ENCODE measurements at places on chromosomes 5 and 9.

DNA sequence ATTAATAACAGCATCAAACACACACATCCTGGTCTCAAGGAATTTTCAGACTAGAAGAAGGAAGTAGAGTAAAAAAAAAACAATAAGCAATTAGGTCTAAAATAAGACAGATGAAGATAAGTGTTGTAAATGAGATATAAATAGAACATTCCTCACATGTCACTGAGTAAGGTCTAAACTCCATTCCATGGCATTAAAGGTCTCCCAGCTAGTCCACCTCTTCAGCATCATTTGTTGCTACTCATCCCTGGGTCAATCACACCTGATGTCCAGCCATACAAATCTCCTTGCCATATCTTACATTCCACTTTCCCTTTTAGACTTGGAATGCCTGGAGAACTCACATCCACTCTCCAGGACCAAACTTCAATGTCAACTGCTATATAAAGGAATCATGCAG is 214.1 kb upstream of the KLF4 start:
- DNase-seq = no peak

- no peak for DNase-seq
Observed at GRCh38 chr5:99129768-99130501, 201.1 kb upstream of the CHD1 start.

DNA sequence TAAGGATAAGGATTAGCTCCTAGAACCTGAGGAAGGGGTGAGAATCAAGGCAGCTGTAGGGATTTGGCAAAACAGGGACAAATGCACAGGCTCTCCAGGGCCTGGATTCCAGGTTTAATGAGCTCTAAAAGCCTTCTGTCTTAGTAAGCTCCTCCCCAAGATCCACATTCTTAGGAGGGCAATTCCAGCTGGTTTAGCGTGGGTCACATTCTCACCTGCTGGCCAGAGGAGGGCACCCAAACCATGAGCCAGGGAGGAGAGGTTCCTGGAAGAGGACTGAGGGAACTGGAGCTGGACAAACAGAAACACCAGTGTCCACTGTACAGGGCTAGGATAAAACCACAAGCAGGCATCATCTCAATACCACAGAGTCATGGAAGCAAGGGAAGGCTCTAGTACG is 480.0 kb downstream of the CCDC171 start:
- DNase-seq = no peak

- DNase-seq = no peak
Observed at GRCh38 chr5:122559676-122560075, 215.2 kb upstream of the SNX2 start.

DNA sequence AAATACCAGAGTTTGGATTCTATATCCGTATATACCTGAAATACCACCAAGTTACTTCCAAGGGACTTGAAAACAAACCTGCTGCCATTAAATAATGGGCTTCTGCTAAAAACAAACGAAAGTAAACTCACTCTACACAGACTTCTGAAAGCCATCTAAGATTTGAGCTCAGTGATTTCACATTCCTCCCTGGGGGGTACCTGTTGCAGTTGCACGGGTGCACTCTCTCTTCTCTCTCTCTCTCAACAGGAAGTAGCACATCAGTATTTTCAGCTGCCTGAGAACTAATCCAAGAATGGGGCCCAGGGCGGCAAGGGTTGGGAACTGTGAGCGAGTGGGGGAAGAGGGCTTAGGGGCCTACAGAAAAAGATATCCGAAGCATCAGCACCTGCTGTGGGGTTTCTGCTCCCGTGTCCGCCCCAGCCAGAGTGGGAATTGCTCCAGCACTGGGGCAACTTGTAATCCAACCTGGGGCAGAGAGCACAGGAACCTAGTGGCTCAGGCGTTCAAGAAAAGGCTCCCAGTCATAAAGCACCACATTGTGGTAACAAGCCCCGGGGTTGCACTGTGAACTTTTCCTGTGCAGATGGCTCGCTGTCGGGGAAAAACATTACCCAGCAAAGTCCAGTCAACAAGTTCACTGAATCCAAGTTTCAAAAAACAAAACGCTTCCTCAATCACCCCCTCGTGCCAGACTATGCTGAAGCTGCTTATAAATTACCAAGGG is 99.8 kb downstream of the EFNA5 start:
- no peak for DNase-seq

DNA sequence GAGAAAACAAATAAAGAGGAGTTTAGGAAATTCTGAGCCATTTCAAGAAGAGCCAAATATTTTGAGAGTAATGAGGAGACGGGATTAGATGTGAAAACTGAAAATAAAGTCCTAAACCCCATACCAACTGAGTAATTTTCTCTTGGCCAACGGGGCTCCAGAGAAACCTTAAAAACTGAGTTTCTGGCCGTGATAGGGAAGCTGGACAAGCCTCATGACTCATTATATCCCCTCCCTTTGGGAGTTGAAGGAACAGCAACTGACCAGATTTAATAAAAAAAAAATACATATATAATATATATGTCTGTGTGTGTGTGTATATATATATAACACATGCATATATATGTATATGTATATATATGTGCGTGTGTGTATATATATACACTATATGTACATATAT is 119.6 kb downstream of the PRDM9 start:
- no peak for DNase-seq

GRCh38 chr9:103364753-103365152 is 369.6 kb downstream of the CYLC2 start:
- DNase-seq = no peak

- no peak for DNase-seq
Observed at GRCh38 chr5:168935183-168935582, 356.0 kb upstream of the PANK3 start.

- no peak for DNase-seq
Observed at GRCh38 chr5:103505581-103506305, 56.8 kb downstream of the NUDT12 start.

- DNase-seq = no peak
Observed at GRCh38 chr5:68582284-68582683, 366.7 kb downstream of the PIK3R1 start.

- DNase-seq = no peak
Observed at GRCh38 chr5:43664501-43665040, 61.6 kb downstream of the NNT start.

GRCh38 chr9:127856729-127857116 is 2.3 kb upstream of the ENG start:
- no peak for DNase-seq

Data from Caco-2 (cell line).